ENCODE measurements at places on chromosomes 1 and 21.
A peak's percentile ranks its signal among the peaks of the same experiment; 100 is the strongest.

DNA sequence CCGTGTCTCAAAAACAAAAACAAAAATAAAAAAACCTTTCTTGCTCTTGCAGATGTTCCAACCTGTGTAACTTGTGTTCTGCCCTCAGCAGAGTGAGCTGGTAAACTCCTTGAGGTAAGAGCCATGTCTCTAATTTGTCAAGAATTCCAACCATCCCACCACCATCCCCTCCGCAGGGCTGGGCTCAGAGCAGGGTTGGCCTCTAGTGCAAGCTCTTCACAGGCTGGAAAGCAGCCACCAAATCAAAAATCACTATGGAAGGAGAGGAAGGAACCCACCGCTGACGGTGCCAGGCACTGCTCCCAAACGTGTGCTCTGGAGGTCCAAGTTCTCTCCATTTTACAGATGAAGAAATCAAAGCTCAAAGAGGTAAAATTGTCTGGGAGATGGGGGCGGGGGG lies 9.4 kb downstream of the PLEKHA6 start:
- DNase-seq = no peak

- no peak for DNase-seq
Measured at GRCh38 chr1:162072740-162073139, 3.2 kb downstream of the NOS1AP start.

- DNase-seq = no peak
Measured at GRCh38 chr1:116228511-116228910, 117.3 kb downstream of the MAB21L3 start.

DNA sequence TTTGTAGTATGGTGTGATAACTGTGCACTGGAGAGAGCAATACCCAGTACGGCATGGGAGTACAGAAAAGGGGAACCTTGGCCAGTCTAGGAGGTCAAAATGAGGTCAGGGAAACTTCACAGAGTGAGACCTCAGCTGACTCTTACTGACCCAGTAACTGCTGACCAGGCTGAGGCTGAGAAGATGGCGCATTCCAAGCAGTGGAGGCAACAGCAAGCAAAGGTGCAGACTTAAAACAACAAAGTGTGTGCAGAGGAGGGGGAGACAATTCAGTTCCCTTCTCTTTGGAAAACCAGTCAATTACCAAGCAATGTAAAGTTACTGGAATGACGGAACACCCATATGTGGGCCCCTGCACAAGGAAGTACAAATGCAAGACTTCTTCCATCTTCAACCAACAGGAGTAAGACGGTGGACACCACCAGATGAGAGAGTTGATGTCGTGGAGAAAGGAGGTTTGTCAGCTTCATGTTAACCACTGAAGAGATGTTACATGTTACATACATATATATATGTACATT lies 54.6 kb upstream of the PRDX6 start:
- no peak for DNase-seq

DNA sequence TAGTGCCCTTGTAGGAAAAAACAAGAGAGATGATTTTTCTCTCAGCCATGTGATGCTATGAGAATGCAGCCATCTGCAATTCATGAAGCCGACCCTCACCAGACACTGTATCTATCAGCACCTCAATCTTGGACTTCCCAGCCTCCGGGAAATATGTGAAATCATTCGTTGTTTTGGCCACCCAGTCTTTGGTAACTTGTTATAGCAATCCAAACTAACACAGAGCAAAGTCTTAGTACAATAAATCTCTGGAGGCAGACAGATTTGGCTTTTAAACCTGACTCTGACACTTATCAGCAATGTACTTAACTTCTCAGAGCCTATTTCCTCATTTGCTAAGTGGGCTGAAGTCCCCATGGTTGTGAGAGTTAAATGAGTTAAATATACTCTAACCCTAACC lies 5.1 kb upstream of the MED18 start:
- no peak for DNase-seq

DNA sequence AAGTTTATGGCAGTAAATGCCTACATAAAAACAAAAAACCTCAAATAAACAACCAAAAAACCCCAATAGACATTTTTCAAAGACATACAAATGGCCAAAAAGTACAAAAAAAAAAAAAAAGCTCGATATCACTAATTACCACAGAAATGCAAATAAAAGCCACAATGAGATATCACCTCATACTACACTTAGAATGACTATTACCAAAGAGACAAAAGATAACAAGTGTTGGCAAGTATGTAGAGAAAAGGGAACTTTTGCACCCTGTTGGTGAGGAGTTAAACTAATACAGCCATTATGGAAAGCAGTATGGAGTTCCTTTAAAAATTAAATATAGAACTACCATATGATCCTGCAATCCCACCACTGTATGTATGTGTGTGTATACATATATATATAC lies 21.1 kb downstream of the SLC25A24 start:
- DNase-seq = no peak

GRCh38 chr1:178541379-178541778 lies 28.5 kb downstream of the TEX35 start:
- no peak for DNase-seq

GRCh38 chr1:110710314-110710713 lies 35.6 kb upstream of the KCNA3 start:
- DNase-seq = no peak

DNA sequence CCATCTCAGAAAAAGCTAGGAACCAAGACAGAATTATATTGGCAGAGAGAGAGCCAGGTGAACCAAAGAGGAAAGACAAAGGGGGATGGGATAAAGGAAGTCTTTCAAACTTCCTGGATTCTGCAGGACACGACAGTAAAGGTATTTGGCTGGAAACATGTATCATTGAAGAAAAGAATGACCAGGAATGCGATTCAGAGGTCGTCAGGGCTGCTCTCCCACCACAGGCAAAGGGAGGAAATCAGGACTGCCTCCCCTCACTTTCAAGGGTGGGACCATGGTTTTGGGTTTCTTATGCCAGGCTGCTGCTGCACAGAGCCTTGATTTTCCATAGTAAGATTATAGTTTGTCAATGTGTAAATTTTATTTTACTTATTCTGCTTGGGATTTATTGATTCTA lies 848.8 kb downstream of the BRINP3 start:
- peak; percentile 27 for DNase-seq

DNA sequence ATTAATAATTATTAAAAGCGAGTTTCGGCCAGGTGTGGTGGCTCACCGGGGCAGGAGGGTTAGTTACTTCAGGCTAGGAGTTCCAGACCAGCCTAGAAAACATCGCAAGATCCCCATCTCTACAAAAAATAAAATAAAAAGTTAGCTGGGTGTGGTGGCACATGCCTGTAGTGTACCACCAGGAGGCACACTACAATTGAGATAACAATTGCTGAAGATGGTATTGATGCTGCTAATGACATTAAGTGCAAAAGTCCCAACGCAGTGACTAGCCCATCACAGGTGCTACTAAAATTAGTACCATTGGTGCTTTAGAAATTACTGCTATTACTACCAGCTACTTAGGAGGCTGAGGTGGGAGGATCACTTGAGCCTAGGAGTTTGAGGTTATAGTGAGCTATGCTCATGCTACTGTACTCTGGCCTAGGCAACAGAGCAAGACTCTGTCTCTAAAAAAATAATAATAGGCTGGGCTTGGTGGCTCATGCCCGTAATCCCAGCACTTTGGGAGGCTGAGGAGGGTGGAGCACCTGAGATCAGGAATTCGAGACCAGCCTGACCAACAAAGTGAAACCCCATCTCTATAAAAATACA lies 156.6 kb downstream of the GREM2 start:
- no peak for DNase-seq

DNA sequence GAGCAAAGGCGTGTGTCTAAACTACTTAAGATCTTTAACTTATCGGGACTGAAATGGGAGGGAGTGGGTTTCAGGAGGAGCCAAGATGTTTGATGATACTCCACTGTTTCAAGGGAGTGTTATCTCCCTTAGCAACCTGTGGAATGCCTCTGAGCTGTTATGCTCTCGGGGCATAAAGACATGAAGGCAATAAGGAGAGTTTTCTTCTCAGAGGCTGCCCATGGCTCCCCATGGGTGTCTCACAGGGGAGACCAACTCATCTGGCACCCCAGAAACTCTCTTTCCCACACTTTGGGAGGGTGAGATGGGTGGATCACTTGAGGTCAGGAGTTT lies 130.0 kb downstream of the LIPI start:
- DNase-seq = no peak

DNA sequence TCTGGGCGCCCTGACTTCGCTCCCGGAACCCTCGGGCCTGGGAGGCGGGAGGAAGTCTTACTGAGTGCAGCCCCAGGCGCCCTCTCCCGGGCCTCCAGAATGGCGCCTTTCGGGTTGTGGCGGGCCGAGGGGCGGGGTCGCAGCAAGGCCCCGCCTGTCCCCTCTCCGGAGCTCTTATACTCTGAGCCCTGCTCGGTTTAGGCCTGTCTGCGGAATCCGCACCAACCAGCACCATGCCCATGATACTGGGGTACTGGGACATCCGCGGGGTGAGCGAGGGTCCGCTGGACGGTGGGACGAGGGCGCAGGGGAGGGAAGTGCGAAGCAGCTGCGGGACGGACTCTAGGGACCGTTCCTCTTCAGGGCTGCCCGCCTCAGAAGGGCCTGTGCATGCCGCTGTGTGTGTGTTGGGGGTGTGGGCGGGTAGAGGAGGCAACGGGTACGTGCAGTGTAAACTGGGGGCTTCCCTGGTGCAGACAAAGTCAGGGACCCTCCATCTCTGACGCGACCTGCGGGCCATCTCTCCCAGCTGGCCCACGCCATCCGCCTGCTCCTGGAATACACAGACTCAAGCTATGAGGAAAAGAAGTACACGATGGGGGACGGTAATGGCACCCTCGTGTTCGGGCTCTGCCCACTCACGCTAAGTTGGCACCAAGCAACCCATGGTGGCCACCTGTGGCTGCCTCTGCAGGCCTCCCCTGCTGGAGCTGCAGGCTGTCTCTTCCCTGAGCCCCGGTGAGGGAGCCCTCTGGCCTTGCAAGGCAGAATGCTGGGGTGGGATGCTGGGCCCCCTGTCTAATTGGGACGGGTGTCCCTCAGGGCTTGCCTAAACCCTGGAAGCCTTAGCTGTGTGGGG lies at the start of gene GSTM1:
Gene GSTM1, plus strand, starts transcription at position 177 of the 859 bp plus-strand sequence. Its CDS starts 57 bp downstream, at position 234.
- peak; percentile 79 for DNase-seq

GRCh38 chr21:44914176-44914874 lies 6.4 kb downstream of the ITGB2 start:
- DNase-seq = no peak

DNA sequence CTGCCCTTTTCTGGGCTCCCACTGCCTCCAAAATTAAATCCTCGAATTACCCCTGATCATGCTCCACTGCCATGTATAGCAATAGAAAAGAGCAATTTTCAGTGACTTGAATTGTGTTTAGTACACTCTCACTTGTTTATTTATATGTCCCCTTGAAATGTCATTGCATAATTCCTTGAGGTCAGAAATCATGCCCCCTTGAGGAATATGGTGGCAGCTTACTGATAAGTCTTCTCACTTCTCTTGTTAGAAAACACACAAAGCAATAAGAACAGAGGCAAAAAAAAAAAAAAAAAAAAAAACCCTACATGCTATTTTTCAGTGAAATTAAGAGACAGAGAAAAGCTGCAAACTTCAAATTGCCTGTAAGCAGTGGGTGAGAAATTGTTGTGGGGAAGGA lies 37.5 kb downstream of the GPR88 start:
- DNase-seq = no peak

GRCh38 chr1:151147132-151147503 lies 687 bp upstream of the SEMA6C start:
- DNase-seq = no peak

GRCh38 chr1:33712186-33712585 lies 151.7 kb upstream of the HMGB4 start:
- no peak for DNase-seq

GRCh38 chr1:28510273-28510969 lies 4.6 kb downstream of the RCC1 start:
- DNase-seq = no peak

GRCh38 chr1:90763930-90764329 lies 46.8 kb upstream of the BARHL2 start:
- DNase-seq = no peak

- no peak for DNase-seq
Measured at GRCh38 chr1:169047074-169047473, 59.4 kb upstream of the ATP1B1 start.

GRCh38 chr1:167800251-167800650 lies 78.5 kb downstream of the MPZL1 start:
- no peak for DNase-seq

DNA sequence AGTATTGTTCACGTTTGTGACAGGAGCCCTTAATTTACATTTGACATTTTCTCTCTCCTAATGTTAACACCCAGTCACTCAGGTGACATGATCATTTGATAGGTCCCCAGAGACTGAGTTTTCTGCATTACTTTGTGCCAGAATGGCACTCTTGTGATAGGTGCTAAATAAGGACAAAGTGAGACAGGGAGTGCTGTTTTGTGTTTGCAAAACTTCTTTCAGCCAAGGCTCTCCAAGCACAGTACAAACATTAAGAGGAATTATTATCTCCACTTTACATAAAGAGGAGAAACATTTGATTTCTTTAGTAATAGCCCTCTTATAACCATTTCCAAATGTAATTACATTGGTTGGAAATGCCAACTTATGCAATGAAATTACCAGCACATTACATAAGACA lies 355.2 kb downstream of the NTNG1 start:
- no peak for DNase-seq
